ENCODE measurements at places on chromosomes 12 and 14.

GRCh38 chr12:40313928-40314327 lies 89.1 kb downstream of the LRRK2 start:
- no peak for DNase-seq

- no peak for DNase-seq
These were observed 233.0 kb upstream of the PLEKHG7 start for GRCh38 chr12:92469837-92470236.

- no peak for DNase-seq
These were observed 10.9 kb upstream of the ITGB7 start for GRCh38 chr12:53217931-53218307.

GRCh38 chr14:75660238-75660629 lies 442 bp downstream of the ERG28 start:
- DNase-seq: no peak

DNA sequence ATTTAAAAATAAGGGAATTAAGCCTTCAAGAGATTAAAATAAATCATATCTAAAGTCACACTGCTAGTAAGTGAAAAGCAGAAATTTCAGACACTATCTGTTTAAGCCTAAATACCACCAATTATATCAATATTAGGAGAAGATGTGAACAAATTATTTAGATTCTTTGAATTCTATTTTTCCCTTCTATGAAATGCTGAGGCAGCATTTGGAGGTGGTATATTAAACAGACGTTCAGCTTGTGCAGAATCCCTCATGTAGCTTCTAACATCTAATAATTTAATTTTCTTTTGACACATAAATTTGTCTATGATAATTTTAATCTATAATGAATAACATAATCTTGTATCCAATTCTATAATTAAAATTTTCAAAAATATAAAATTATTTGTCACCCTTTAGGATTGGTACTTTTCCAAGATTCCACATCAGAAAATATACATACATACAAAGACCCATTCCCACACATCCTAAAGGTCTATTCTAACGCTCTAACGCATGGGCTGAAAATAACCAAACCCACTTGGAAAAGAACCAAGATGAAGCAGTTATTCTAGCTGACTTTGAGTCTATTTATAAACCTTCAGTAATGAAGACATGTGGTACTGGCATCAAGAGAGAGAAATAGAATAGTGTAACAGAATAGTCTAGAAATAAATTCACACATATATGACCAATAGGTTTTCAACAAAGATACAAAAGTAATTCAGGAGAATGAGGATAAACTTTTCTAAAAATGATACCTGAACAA lies 751.8 kb downstream of the GALC start:
- DNase-seq: no peak

DNA sequence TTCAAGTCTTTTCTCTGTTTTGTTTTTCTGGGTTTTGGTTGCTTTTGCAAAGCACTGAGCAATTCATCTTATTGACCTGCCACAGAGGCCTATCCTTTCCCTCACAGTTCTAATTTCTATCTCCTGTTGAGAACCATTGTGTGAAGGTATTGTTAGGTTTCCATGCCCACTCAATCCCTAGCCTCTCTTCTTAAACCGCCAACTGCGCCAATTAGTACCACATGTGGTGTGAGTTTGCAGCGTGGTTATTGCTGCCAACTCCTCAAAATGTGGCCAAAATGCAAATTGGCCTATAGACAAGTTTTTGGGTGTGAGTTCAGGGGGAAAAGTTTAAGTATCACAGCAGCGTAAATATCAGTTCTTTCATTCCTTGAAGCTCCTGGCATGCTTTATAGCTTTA lies 232.6 kb downstream of the FLRT2 start:
- DNase-seq: no peak

DNA sequence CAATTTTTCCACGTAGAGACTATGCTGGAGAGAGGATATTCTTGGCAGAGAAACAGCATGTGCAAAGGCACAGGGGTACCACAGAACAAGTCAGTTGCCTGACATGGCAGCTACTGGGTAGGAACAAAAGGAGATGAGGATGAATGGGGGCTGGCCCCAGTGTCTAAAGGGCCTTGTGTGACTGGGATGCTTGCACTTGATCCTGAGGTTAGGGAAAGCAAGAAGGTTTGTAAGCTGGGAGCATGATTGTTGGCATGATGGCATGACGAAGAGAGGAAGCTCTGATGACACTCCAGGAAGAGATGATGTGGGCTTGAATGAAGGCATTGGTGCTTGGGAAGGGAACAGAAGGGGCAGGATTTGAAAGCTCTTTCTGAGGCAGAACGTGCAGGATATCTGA lies 139.1 kb downstream of the ZFP36L1 start:
- DNase-seq: no peak

- DNase-seq: no peak
These were observed 169.9 kb upstream of the HIF1A start for GRCh38 chr14:61525293-61526011.

DNA sequence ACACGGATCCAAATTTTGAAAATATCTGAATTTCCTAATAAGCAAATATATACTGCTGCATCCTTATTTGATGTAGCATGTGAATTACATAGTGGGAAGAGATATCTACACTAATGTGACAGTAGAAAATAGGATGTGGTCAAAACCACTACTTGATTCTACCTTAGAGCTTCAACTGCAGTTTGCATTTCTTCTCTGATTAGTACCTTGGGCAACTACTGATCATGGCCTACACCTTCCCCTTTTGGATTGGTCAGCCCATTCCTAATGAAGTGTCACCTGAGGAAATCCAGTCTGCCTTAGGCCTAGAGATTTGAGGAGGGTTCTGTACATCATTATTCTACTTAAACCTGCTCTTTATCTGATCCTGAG lies 10.7 kb downstream of the LLPH start:
- DNase-seq: no peak

DNA sequence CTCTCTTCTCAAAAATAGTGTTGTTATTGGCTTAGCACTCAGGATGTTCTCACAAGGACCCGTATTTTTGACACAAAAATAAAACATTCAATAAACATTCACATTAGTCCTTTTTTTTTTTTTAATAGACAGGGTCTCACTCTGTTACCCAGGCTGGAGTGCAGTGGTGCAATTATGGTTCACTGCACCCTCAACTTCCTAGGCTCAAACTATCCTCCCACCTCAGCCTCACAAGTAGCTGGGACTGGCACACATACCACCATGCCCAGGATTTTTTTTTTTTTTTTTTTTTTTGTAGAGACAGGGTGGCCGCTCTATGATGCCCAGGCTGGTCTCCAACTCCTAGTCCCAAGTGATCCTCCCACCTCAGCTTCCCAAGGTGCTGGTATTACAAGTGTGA lies 27.0 kb downstream of the PPP1R13B start:
- no peak for DNase-seq

- DNase-seq: no peak
These were observed 679.3 kb upstream of the FLRT2 start for GRCh38 chr14:84850595-84850994.

DNA sequence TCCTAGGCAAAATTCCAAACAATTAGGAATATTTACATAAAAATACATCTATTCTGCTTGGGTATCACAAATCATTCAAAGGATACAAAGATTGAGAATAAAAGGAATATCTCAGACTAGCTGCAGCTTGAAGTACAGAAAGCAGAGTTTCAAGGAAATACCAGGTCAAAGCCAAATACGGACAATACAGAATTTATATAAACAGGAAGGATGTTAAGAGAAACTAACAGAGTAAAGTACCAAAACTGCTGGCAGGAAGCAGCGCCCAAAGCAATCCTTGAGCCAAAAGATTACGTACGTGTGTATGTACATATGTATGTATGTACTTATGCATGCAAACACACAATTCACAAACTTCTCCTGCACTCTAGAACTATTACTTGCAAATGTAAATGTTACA lies 86.6 kb downstream of the PPP1R12A start:
- no peak for DNase-seq

- DNase-seq: no peak
These were observed 15.5 kb upstream of the PRPF39 start for GRCh38 chr14:45068396-45068795.

- no peak for DNase-seq
These were observed 93.3 kb downstream of the DAAM1 start for GRCh38 chr14:59281609-59282377.

- DNase-seq: peak; percentile 69
These were observed 18.4 kb downstream of the OLR1 start for GRCh38 chr12:10153271-10154144.

DNA sequence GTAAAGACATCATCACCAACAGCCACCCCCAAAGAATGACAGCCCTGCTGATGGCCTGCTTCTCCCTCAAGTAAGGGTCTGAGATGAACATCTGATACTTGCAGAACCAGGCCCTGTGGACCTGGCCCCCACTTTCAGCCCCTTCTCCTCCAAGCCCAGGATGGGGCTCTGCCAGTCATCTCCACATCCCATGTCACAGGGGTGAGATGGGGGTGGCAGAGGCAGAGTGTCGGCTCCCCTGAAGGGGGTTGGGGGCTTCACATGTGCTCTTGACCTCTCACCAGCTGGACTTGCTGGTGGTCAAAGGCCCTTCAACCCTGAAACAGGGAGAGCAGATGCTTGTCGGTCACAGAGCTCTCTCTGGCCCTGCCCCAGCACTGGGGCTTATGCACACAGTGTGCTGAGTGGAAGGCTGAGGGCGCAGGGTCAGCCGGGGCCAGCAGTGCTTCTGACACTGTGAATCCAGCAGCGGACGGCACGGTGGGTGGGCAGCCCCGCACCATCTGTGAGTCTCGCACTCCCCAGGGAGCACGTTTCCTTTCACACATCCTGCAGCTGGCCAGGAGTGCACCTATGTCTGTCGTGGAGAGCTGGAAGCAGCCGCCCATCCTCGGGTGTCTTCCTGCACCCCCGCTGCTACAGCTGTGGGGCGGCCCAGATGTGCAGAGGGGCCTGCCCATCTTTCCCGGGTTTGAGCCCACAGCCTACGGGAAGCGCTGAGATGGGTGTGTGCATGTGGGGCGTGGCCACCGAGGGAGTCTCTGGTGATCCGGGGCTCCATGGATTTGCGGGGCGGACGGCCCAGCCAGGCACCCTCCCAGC lies 94.3 kb downstream of the ADGRD1 start:
- no peak for DNase-seq

DNA sequence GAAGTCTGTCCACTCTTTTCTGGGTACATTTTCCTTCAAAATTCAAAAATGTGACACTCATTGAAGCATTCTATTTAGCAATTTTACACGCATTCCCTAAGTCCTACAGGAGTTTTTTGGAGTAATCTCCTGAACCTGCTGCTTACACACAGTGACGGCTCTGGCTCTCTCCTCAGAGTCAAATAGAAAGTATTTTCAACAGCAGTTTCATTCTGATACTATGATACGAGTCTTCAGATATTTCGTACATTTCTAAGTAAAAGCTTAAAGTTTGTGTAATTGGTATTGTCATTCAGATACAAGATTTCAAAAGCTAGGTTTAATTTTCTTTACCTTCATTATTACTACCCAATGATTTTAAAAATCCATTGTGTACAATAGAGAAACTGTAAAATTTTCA lies 36.4 kb downstream of the PIWIL1 start:
- DNase-seq: no peak

- no peak for DNase-seq
These were observed 15.1 kb downstream of the NDUFA9 start for GRCh38 chr12:4663971-4664505.

GRCh38 chr14:69316449-69317101 lies 56.6 kb downstream of the GALNT16 start:
- no peak for DNase-seq

GRCh38 chr12:26021534-26021933 lies 63.1 kb downstream of the RASSF8 start:
- no peak for DNase-seq

- DNase-seq: no peak
These were observed 1.1 kb downstream of the PAX9 start for GRCh38 chr14:36662543-36663403.

DNA sequence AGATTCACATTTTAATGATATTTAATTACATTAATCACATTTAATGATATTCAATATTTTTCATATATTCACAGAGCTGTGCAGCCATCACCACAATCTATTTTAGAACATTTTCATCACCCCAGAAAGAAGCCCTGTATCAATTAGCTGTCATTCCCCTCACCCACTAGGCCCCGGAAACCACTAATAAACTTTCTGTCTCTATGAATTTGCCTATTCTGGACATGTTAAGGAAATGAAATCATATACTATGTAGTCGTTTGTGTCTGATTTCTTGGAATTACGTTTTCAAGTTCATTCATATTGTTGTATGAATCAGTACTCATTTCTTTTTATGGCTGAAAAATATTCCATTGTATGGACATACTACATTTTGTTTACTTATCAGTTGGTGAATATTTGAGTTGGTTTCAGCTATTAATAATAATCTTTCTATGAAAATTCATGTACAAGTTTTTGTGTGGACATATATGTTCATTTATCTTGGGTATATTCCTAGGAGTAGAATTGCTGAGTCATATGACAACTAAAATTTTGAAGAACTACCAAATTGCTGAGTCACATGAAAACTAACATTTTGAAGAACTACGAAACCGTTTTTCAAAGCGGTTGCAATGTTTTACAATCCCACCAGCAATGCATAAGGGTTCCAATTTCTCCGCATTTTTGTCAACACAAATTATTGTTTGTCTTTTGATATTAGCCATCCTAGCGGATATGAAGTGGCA lies 11.7 kb upstream of the OTOGL start:
- no peak for DNase-seq

GRCh38 chr12:65106948-65107347 lies 14.2 kb downstream of the WIF1 start:
- no peak for DNase-seq

GRCh38 chr12:55654511-55655214 lies 18.0 kb downstream of the OR10P1 start:
- no peak for DNase-seq

DNA sequence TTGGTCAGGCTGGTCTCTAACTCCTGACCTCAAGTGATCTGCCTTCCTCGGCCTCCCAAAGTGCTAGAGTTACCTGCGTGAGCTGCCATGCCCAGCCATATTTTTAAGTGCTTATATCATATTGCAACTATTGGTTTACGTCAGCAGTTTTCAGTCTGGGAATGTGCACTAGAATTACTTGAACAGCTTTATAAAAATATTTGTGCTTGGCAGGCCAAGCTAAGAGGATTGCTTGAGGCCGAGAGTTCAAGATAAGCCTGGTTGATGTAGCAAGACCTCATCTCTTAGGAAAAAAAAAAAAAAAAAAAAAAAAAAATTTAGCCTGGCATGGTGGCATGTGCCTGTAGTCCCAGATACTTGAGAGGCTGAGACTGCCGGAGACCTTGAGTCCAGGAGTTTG lies 17.1 kb downstream of the KIAA0586 start:
- no peak for DNase-seq

GRCh38 chr12:106522708-106523107 lies 60.1 kb upstream of the RFX4 start:
- no peak for DNase-seq

Measured in right renal cortex interstitium (tissue), 3 donors.